Activated CD4-positive, alpha-beta T cell treated with anti-CD3 and anti-CD28 coated beads, Interleukin-2, amount 50 U/mL, for 1 hour (primary cell): ENCODE measurements at places on chromosomes 13 and 19.

DNA sequence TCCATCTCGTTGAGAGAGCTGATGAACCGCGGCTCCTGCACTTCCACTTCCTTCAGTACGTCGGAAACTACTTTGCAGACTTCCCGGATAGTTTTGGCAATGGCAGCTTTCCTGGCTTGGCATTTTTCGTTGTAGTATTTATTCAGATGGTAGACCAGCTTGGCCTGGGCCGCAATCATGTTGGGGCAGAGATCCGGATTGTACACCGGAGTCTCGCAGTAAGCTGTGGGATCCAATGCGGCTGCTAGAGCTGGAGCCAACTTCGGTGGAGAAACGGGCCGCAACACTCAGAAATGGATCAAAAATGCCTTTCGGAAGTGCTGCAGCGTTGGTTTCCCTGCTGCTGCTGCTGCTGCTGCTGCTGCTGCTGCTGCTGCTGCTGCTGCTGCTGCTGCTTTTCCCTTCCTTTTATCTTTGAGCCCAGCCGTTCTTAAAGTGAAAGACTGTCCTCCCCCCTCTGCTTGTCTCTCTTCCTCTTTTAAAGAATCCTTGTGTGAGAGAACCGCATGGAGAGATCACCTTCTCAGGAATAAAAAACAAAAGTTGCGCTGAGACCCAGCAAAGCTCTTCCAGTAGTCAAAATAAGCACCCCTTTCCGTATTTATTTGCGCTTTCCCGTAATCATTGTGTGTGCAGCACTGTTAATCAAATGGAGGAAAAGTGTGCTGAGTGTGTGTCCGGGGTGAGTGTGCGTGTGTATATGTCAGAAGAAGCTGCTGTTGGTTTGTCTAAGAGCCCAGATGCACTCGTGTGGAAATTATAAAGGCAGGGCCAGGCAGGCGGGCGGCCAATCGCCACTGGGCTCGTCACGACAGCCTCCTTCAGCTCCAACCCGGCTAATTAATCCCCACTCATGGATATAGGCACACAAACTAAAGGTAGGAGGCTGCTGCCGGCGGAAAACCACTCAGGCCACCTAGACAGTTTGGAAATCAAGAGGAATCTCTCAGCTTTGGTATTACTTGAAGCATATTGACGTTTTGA is at the start of gene MAB21L1:
Gene MAB21L1, minus strand, starts transcription at position 730 of the 984 bp plus-strand sequence. Its CDS starts 551 bp downstream, at position 179.
- DNase-seq: no peak

- no peak for DNase-seq
These were observed 218.8 kb upstream of the SGCG start for GRCh38 chr13:22961835-22962537.

- no peak for DNase-seq
These were observed 37.1 kb upstream of the RNF113B start for GRCh38 chr13:98214008-98214643.

DNA sequence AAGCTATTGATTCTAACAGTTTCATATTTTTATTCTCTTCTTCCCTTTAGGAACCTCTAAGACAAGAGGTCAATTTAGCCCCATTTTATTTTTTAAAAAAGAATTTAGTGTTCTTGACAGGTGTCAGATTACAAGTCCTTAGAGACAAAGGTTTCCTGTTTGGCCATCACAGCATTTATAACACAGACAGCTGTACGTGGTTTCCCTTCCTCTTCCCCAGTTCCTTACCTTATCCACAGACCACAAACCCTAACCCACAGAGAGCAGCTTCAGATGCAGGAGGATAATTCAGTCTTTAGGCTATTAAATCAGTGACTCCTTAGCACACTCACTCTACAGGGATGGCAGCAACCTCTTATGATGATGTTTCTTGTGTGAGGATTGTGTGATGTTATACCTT is 1210.1 kb downstream of the DIAPH3 start:
- DNase-seq: no peak

GRCh38 chr19:48477698-48478338 is 8.6 kb downstream of the CYTH2 start:
- DNase-seq: no peak

- no peak for DNase-seq
These were observed 294.9 kb downstream of the SHISA2 start for GRCh38 chr13:25756912-25757311.

DNA sequence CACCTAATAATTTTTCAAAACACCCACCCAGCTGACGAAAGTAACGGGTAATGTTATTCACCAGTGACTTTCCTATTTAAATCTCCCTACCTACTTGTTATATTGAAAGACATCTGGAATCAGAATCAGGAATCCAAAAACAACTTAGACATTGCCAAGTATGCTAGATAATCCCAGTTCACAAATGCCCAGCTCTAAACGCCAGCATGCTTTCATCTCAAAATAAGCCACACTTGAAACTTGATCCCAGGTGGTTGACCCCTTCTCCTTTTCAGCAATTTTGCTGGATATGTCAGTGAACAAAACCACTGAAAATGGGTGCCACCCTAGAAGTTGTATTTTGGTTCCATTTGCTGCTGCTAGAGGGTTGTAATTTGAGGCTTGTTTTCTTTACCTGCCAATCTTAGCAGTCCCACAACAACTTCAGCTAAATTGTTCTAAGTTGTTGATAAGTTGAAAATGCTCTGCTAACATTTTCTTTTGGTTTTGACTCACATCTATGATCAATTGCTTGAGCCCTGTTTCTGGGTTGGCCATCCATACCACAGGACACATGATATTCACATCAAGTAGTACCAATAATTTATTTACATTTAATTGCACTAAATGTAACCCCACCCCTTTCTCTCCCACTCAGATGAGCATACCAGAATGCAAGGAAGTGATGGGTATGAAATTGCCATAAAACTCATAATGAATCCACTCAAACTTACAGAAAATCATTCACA is 66.4 kb downstream of the DCT start:
- no peak for DNase-seq

DNA sequence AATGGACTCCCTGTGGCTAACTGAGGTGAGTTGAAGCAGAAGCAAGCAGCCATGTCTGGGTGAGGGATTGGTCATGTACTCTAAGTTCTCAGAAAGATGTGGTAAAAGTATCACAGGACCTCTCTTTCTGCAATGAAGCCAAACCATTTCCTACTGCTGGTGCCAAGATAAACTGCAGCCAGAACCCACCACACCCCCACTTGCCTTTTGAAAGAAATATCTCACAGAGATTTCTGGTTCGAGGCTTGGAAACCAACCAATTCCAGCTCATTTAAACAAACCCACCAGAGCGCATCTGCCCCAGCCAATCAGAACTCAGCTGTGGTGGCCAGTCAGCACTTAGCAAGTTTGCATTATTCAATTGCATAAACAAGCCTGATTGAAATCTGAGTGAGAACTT is 204.5 kb upstream of the ATXN8OS start:
- no peak for DNase-seq

DNA sequence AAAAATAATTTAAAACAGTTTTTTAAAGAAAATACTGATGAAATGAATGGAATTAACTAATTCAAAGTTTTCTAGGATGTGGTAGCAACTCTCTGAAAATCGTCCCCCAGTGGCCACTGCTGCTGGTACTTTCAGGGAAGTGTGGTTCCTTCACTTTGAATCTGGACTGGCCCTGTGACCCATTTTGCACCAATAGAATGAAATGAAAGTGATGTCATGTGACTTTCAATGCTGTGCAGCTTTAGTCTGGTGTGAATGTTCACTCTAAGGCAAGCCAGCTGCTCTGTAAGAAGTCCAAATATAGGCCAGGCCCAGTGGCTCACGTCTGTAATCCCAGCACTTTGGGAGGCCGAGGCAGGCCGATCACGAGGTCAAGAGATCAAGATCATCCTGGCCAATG is 26.4 kb upstream of the HNRNPA1L2 start:
- no peak for DNase-seq
